ENCODE measurements at places on chromosomes 12 and 14.

DNA sequence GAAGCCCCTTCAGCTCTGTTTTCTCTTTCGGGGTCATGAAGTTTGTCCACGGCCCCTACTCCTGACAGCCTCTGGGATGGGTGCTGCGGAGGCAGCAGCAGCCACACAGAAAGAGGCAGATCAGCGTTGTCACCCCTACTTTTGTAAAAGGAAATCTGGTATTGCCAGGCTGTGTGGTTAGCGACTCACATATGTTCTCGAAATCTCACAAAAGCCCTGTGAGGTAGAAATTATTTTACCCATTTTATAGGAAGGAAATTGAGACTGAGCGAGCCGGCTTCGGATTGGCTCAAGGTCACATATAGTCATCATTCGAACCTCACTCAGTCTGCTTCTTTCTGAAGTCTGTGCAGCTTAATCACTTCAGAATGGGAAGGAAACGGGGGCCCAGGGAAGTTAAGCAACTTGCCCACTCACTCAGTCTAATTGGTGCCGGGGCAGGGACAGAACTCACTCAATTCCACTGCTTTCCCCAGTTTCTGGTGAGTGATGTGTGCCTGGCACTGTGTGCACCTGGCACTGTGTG, 1.1 kb upstream of the CKAP4 start:
- no peak for DNase-seq

GRCh38 chr12:109619002-109619604, 45.5 kb downstream of the MVK start:
- DNase-seq: no peak

DNA sequence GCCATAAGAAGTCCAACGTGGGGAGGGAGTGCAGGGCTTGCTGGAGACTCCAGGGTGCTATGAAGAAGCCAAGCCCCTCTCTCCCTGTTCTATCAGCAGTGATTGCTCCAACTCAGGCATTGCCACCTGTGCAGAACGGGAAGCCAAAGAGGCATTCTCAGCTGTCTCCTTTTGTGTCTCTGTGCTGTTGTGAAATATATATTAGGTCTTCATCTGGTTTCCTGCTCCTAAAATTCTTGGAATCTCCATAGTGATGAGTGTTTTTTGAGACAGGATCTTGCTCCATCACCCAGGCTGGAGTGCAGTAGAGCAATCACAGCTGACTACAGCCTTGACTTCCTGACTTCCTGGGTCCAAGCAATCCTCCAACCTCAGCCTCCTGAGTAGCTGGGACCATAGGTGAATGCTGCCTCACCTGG, 51.2 kb upstream of the AEBP2 start:
- DNase-seq: no peak

- no peak for DNase-seq
Observed at GRCh38 chr12:32108787-32109186, 2.1 kb downstream of the BICD1 start.

DNA sequence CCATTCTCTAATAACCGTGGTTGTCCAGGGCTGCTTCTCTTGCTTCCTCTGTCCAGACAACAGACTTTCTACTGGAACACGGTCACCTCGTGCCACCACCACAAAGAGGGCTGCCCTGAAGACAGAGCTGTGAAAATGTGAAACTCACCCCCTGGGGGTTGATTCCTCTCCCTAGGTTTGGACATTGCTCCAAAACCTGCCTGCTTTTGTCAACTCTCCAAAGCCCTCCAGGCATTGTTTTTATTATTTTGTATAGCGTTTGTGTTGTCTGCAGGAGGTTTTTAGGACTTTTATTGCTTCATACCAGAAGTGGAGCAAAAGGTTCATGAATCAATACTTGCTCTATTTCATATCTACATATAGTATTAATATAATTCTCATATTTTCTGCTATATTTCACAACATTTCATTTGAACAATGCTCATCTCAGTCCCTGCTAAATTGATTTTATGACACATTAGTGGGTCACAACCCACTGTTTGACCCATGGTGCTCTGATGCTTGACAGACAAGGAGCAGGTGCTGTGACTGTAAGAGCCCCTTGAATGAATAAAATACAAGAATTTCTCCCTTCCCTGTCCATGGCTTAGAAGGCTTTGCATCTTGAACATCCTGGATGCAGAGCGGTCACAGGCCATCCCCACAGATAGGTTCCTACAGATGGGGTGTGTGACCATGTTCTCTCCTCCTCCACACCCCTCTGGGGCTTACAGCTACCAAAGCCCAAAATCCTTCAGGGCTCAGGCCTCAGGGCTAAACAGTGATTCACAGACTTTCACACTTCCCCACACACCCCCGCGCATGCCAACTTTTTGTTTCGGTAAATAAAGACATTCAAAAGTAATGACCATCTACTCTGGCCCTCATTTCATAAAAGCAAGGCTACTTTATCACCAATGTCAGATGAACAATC, 20.6 kb upstream of the EML1 start:
- DNase-seq: no peak

DNA sequence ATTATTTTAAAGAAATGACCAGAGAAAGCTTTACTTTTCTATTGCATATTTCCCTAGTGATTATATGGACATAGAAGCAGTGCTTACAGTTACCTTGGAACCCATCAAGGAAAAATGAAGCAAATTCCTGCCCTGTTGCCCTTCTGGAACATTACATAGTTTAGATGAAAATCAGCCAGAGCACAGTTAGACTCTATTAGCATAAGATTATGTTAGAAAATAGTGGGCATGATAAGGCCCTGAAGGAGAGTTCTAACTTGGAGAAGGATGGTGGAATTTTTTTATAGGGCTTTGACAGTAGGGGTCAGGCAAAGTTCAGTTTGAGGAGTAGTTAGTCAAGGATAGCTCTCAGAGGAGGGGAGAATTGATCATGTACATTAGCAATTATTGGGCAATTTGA, 74.3 kb downstream of the FUT8 start:
- no peak for DNase-seq

Measured in putamen (tissue), 1 donor.